Femur (tissue), 1 donor: ENCODE measurements at places on chromosomes 2 and 18.

GRCh38 chr2:114940785-114941458, 498.5 kb downstream of the DPP10 start:
- DNase-seq = no peak

DNA sequence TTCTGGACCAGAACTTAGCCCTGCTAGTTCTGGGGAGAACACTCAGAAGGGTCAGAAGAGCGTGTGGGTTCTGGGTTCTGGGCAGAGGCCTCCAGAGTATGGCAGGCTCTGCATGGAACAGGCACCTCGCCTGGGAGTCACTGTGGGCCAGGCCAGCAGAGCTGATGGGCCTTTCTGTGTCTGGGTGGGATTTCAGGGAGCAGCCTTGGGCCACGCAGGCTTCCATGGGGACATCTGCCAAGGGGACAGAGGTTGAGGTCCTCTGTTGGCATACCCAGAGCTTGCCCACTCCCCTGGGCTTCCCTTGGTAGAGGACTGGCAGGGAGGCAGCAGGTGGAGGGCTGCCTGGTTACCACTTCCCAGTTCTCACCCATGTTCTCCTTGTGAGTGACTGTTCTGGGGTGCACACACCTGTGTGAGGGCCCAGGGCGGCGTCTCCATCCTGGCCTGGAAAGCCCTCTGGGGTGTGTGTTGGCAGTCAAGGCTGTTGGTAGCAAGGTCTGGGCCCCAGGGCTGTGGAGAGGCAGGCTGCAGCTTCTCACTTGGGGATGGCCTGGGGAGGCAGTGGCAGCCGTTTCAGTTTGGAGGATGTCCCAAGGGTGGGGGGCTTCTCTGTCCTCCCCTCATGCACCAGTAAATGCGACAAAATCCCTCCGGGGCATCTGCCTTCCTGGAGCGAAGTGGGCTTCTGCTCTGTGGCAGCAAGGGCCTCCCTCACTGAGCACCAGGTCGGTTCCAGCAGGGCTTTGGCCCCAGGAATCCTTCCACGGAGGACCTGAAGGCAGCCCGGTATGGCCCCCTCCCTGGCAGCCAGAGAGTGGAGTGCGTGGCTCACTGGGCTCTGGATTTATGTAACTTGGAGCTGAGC, 74.6 kb upstream of the HDAC4 start:
- no peak for DNase-seq

DNA sequence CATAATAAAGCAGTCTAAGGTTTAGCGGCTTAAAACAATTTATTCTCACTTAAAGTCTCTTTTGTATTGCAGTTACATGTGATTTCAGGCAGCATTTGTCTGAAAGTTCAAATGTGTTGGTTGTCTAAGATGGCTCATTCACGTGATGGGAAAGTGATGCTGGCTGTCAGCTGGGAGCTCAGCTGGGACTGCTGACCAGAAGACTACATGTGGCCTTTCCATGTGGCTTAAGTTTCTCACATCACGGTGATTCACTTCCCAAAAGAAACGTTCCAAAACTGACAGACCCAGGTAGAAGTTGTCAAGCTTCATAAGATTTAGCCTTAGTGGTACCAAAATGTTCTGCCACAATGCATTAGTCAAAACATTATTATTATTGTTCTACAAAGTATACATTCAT, 76.9 kb downstream of the TMEM131 start:
- no peak for DNase-seq

DNA sequence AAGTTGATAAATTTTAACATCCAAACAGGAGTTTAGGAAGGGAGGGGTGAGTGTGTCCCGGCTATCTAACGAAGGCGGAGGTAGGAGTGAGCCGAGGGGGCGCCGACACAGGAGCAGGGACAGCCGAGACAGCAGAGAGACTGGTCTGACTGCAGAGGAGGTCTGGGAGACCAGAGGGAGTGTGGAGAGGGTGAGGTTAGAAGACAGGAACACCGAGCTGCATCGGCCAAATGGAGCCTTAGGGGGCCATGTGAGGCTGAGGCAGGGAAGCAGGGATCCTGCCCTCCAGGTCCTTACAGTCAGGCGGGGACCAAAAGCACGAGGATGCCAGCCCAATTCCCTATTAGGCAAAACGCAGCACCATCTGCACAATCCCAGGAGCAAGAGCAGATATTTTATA, 67.0 kb downstream of the SFXN5 start:
- no peak for DNase-seq

GRCh38 chr2:101882769-101883307, 108.9 kb upstream of the IL1R2 start:
- no peak for DNase-seq

GRCh38 chr2:98333922-98334321, 12.3 kb upstream of the CNGA3 start:
- DNase-seq = no peak

GRCh38 chr18:33946336-33946735, 278.4 kb downstream of the NOL4 start:
- no peak for DNase-seq

DNA sequence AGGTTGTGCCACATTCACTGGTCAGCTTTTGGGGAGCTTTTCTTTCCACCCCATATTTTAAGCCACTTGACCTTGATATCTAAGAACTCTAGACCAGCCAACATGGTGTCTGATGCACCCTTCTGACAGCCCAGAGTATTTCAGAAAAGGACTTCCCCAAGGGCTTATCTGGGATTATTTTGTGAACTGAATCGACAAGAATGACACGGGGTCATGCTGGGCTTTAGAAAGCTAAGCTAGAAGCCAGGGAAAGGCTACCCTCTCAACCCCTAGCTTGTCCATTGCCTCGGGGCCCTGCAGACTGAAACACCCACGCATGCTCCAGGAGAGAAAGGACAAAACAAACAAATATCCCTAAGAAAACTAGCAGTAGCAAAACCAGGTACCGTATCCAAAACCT, 16.0 kb downstream of the SLC4A5 start:
- DNase-seq = no peak

- no peak for DNase-seq
Measured at GRCh38 chr2:203021991-203022390, 7.3 kb downstream of the NBEAL1 start.
